ENCODE measurements at places on chromosomes 6 and 20. TPM values are rescaled to one million over a fixed set of nuclear protein-coding genes. Genes with fewer than 3 reads are reported as not detected.

GRCh38 chr6:5059036-5059896 lies 25.9 kb upstream of the PPP1R3G start:
- no peaks in the 10 kb centered on the region for H3K4me1 ChIP-seq
- H3K36me3 ChIP-seq, result no peaks in the 10 kb centered on the region
- no peak overlapping the region for H3K27ac ChIP-seq
- no peaks in the 10 kb centered on the region for H3K27me3 ChIP-seq
- no peak overlapping the region for H3K4me3 ChIP-seq
- no peak for DNase-seq

DNA sequence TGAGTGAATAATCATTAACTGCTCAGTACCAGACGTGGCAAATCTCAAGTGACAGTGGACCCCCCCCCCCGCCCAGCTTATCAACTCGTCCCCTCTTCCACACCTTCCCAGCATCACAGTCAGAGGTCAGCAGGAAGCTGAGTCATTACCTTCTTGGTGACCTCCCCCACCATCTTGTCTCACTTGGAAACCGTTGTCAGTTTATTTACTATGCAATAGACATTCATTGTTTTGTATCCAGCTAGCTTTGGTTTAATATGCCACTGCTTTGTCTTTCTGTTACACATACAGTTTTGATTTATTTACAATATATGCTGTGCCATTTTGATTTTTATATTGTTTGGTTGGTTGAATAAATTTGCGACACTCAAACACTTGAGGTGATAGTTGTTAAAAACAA lies 158.1 kb downstream of the QKI start:
- no peaks in the 10 kb centered on the region for H3K27me3 ChIP-seq
- peak; percentile 82 for DNase-seq
- peaks cover 24% of the 10 kb centered on the region for H3K36me3 ChIP-seq
- no peak overlapping the region for H3K27ac ChIP-seq

GRCh38 chr20:49874696-49875095 lies 40.6 kb downstream of the SPATA2 start:
- H3K4me1 ChIP-seq, result no peaks in the 10 kb centered on the region
- DNase-seq, result no peak
- no peak overlapping the region for H3K4me3 ChIP-seq
- H3K27ac ChIP-seq, result no peak overlapping the region
- peaks cover 23% of the 10 kb centered on the region for H3K36me3 ChIP-seq

Gene KIFC1
- 94.3 TPM for total RNA-seq

DNA sequence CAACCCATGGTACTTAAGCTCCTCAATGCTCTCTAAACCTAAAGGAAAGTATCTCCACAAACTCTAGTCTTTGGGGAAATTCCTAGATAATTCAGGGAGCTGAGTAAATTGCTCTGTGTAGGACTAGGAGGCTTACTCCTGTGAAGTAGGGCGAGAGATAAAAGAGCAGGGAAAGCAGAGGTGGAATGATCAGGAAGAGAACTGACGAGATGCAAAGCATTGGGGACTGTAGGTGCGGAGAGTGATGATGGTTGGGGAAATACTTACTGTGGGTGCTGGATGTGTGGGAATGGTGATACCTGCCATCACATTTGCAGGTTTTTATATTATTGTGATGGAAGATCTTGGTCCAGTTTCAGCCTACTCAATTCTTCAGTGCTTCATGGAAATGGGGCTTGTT lies 1.6 kb upstream of the LATS1 start:
- no peaks in the 10 kb centered on the region for H3K27me3 ChIP-seq
- no peak overlapping the region for H3K27ac ChIP-seq

Gene BANF2
- total RNA-seq, result not detected

GRCh38 chr20:43320536-43320935 lies 130.8 kb upstream of the PTPRT start:
- H3K36me3 ChIP-seq, result no peaks in the 10 kb centered on the region
- H3K4me3 ChIP-seq, result no peak overlapping the region
- DNase-seq, result peak; percentile 56
- no peaks in the 10 kb centered on the region for H3K4me1 ChIP-seq

Gene TXLNB
- not detected for total RNA-seq

DNA sequence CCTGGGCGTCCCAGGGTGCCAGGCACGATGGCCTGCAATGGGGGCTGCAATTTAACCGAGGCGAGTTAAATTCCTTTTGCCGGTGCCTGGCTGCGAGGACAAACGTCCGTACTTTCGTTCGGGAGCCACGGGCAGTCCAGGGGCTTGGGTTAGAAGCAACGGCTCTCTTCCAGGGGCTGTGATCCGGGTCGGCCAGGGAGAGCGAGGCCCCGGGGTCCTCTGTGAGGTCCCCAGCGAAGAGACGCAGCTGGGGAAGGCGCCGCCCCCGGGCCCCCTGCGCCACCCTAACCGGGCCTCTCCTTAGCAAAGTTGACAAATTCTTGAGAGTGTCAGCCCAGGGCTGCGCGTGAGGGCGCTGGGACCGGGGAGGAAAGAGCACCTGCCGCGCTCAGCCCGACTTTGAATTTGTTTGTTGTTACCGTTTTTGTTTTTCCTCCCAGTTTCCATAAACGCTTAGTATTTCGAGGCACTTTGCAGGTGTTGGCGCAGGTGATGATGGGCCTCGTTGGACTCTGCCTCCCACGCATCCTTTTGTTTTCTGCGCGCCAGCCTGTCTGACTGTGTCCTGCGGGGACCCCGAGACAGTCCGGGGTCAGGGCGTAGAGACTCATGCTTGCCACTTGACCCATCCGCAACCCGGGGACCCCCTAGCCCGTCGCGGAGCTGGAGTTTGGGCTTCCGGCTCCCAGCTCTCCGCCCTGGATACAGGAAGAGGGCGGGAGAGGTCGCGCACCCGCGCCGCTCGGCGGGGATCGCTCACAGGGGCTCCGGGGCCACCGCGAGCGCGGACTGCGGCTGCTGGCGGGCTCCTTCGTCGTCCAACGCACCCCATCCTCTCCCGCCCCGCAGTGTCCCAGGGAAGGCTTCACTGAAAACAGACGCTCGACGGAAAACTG lies 5.8 kb downstream of the OLIG3 start:
- H3K36me3 ChIP-seq, result no peaks in the 10 kb centered on the region
- no peak overlapping the region for H3K27ac ChIP-seq
- peak overlapping the region; percentile 67 for H3K4me3 ChIP-seq
- H3K27me3 ChIP-seq, result peaks cover 100% of the 10 kb centered on the region

Gene TRIM15
- not detected for total RNA-seq

Gene THBS2
- 0.45 TPM for total RNA-seq

GRCh38 chr6:91328241-91328640 lies 741.4 kb upstream of the MAP3K7 start:
- no peak overlapping the region for H3K27ac ChIP-seq
- peaks cover 4% of the 10 kb centered on the region for H3K27me3 ChIP-seq
- DNase-seq, result no peak
- H3K4me1 ChIP-seq, result no peaks in the 10 kb centered on the region
- no peaks in the 10 kb centered on the region for H3K36me3 ChIP-seq

DNA sequence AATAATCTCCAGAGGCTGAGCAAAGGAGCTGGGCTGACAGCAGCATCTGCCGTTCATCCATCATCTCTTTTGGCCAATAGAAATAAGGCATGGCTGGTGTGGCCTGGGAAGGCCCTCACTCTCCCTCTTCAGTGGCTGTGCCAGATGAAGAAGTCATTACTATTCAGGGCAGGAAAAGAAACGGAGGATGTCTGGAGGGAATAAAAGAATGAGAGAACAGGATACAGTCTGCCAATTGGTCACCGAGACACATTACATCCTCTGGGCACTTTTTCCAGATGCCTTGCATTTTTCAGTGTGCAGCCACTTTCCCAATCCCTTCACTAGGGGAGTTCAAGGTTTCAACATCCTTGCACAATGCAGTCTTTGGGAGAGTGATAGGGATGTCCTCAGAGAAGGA lies 32.2 kb upstream of the VGLL2 start:
- no peaks in the 10 kb centered on the region for H3K4me1 ChIP-seq
- no peak overlapping the region for H3K4me3 ChIP-seq
- no peaks in the 10 kb centered on the region for H3K27me3 ChIP-seq
- H3K36me3 ChIP-seq, result no peaks in the 10 kb centered on the region

Gene CLPSL2
- total RNA-seq, result not detected
